H9 (cell line): ENCODE measurements at places on chromosomes 4 and X.

GRCh38 chr4:139603576-139604410 lies 47.8 kb upstream of the SETD7 start:
- H3K27ac ChIP-seq: no peak overlapping the region
- H3K4me1 ChIP-seq: no peaks in the 10 kb centered on the region
- H3K4me3 ChIP-seq: no peak overlapping the region
- H3K36me3 ChIP-seq: no peaks in the 10 kb centered on the region
- DNase-seq: no peak
- no peaks in the 10 kb centered on the region for H3K27me3 ChIP-seq

- no peaks in the 10 kb centered on the region for H3K4me1 ChIP-seq
- no peak within 1 kb of the TSS for H3K27ac ChIP-seq
- H3K27me3 ChIP-seq: no peaks in the 10 kb centered on the region
- no peak for DNase-seq
- peak within 1 kb of the TSS; percentile 43; the same call in 1 of the 3 replicates for H3K4me3 ChIP-seq
Observed at GRCh38 chrX:153780678-153781427, at the start of gene SRPK3. TSS of gene SRPK3 (plus strand) at chrX:153781041. CDS start at chrX:153781087, 46 bp downstream.

DNA sequence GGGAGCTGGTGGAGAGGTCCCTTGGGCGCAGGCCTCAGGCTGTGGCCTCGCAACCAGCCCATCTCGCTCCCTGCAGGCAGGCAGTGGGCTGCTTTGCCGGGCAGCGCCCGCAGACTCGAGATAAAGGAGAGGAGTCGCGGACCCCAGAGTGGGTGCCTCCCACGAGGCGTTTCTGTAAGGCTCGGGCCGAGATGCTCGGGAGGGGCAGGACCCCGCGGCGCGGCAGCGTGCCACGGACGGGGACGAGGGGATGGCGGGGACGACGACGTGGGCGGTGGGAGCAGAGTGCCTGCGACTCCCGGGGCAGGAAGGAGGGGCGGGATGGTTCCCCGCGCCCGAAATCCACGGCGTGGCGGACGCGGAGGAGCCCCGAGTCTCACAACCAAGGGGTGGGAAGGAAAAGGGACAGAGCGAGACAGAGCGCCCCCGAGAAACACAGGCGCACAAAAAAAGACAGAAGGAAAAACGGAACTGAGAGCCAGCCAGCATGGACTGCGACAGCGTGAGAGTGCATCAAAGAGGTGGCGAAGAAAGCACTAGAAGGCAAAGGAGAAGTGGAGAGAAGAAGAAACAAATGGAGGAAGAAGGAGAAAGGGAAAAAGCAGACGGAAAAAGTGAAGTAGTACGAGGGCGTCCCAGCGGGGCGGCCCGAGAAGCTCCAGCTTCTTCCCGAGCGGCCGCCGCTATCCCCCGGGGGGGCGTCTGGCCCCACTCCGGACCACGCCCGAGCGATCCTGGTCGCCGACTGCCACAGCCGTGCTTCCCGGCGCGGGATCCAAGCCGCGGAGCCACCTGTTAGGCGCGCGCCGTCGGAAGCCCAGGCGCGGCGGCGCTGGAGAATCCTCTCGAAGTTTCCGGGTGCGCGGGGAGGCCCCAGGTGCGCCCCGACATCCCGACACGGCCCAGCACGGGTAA lies 1.5 kb downstream of the BEND4 start:
- peak overlapping the region; percentile 96 for H3K4me3 ChIP-seq
- DNase-seq: peak; percentile 38
- H3K27me3 ChIP-seq: peaks cover 6% of the 10 kb centered on the region; the same call in 1 of the 2 replicates
- H3K4me1 ChIP-seq: no peaks in the 10 kb centered on the region
- no peak overlapping the region for H3K27ac ChIP-seq

DNA sequence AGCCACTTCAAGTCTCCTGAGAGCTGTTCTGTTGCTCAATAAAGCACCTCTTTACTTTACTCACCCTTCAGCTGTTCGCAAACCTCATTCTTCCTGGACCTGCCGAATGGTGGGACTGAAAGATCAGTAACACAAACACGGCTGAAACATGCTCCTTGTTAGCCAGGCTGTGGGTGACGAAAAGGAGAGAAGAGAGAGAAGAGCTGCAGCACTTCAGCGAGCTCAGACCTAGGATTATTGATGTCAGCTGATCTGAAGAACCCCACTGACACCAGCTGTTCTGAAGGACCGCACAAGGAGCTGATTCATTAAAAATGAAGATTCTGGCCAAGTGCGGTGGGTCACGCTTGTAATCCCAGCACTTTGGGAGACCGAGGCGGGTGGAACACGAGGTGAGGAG lies 2020.0 kb upstream of the ADGRL3 start:
- no peak for DNase-seq
- H3K27ac ChIP-seq: no peak overlapping the region
- no peaks in the 10 kb centered on the region for H3K36me3 ChIP-seq
- no peaks in the 10 kb centered on the region for H3K4me1 ChIP-seq
- H3K4me3 ChIP-seq: no peak overlapping the region
- H3K27me3 ChIP-seq: no peaks in the 10 kb centered on the region

- no peak overlapping the region for H3K4me3 ChIP-seq
- H3K36me3 ChIP-seq: peaks cover 8% of the 10 kb centered on the region
- no peaks in the 10 kb centered on the region for H3K27me3 ChIP-seq
- DNase-seq: no peak
- no peaks in the 10 kb centered on the region for H3K4me1 ChIP-seq
Observed at GRCh38 chr4:5795580-5795979, 84.6 kb downstream of the EVC start.

- peaks cover 36% of the 10 kb centered on the region for H3K36me3 ChIP-seq
- no peak overlapping the region for H3K27ac ChIP-seq
- peak overlapping the region; percentile 96 for H3K4me3 ChIP-seq
- no peak for DNase-seq
Observed at GRCh38 chr4:103197765-103198110, 405 bp downstream of the CENPE start.

GRCh38 chrX:1207496-1208025 lies 4.9 kb downstream of the CRLF2 start:
- peaks cover 7% of the 10 kb centered on the region; the same call in 1 of the 2 replicates for H3K36me3 ChIP-seq
- no peak for DNase-seq
- H3K4me1 ChIP-seq: no peaks in the 10 kb centered on the region
- peak overlapping the region; percentile 22; the same call in 1 of the 2 replicates for H3K4me3 ChIP-seq
- no peaks in the 10 kb centered on the region for H3K27me3 ChIP-seq

DNA sequence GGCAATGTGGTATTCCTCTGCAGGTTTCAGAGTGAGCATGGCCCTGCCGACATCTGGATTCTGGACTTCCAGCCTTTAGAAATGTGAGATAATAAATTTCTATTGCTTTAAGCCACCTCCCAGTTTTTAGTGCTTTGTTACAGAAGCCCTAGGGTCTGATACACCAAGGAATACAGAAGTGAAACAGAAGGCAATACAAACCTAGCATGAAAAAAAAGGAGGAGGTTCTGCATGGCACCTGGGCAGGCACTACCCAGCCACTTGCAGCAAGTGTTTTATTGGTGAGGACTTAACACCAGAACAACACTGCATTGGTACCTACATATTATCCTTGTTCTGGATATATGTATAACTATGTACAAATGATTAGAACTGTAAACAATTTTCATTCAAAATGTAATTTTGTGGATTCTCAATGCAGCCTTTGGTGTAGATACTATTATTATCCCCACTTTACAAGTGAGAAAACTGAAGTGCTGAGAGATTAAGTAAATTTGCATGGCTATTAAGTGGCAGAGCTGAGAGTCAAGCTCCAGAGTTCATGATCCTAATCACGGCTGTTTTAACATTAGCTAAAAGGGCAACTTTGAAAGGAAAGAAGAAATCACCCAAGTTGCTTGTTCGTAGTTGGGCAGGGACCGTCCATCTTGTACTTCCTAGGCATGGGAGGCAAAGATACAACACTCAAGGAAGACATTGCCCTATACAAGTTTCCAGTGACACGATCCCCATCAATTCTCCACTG lies 71.8 kb downstream of the IL21 start:
- DNase-seq: no peak
- H3K4me1 ChIP-seq: no peaks in the 10 kb centered on the region

DNA sequence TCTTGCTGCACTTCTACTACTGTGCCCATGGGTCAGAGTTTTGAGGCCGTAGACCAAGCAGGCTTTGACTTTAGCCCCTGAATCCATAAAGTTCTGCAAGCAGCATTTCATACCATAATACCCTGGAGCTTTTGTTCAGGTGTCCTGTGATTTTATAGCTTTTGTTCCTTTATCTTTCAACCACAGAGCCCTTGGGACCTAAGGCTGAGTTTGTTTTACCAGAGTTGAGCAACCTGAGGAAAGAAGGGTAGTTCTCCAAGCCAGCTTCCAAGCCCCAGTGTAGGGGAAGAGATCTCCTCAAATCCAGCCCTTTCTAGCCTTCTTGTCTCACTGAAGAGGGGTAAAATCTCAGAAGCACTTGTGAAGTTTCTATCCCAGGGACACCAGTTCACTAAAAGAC lies 35.1 kb downstream of the MAGED2 start:
- no peaks in the 10 kb centered on the region for H3K36me3 ChIP-seq
- no peak overlapping the region for H3K27ac ChIP-seq
- no peaks in the 10 kb centered on the region for H3K27me3 ChIP-seq
- H3K4me1 ChIP-seq: no peaks in the 10 kb centered on the region; the same call in 1 of the 2 replicates
- DNase-seq: no peak
- H3K4me3 ChIP-seq: no peak overlapping the region

GRCh38 chr4:164997324-164997723 lies 19.9 kb upstream of the TRIM61 start:
- DNase-seq: no peak
- no peaks in the 10 kb centered on the region for H3K27me3 ChIP-seq
- no peaks in the 10 kb centered on the region for H3K36me3 ChIP-seq
- H3K27ac ChIP-seq: no peak overlapping the region
- H3K4me1 ChIP-seq: no peaks in the 10 kb centered on the region; the same call in 1 of the 2 replicates

DNA sequence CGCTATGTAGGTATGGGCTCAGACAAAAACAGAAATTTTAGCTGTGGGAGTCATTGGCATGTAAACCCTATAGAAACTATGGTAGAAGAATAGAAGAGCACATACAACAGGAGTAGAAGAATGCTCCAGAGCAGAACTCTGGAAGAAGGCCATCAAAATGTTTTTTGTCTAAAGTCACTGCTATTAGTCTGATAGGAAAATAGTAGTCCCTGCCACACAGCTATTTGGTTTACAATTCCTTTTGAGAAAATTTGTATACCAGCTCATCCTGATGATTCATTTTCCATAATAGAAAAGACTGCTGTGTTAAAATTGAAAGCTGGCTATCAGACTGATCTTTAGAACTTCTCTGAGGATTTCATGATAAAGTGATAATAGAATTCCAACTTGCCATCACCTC lies 32.8 kb upstream of the ADAD1 start:
- no peak for DNase-seq
- H3K27ac ChIP-seq: no peak overlapping the region
- no peak overlapping the region for H3K4me3 ChIP-seq
- H3K27me3 ChIP-seq: no peaks in the 10 kb centered on the region

DNA sequence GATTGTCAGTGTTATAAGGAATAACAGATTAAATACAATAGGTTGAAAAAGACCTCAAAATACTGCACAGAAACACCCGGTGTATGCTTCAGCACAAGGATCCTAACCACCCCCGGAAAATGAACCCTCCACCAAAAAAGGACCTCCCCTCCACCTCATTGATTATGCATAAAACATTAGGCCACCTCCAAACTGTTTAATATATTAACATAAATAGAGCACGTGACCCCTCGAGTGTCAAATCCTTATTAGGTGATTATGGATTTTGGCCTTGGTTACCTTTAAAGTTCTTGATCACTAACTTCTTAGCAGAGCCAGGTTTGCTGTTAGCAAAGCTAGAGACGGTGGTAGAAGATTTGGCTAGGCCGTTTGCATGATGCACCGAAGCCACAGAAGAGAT lies 958 bp downstream of the CUL4B start:
- DNase-seq: no peak
- H3K4me1 ChIP-seq: no peaks in the 10 kb centered on the region
- H3K4me3 ChIP-seq: peak overlapping the region; percentile 90
- H3K27me3 ChIP-seq: no peaks in the 10 kb centered on the region

DNA sequence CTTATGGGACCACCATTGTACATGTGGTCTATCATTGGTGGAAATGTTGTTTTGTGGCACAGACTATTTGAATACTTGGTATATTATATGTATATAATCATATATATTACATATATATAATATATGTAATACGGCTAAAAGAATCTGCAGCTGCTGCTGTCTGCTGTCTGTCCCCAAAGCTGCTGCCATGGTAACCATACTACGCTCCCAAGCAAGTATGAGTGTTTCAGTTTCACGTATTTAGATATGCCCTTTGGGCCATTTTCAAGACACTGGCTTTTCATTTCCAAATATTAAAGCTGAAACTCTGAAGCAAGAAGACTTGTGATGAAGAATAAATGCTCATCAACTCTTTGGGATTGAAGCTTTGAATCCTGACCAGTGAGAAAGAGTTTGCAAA lies 42.0 kb upstream of the ARSJ start:
- H3K4me1 ChIP-seq: no peaks in the 10 kb centered on the region
- H3K27ac ChIP-seq: no peak overlapping the region
- H3K36me3 ChIP-seq: no peaks in the 10 kb centered on the region
- DNase-seq: no peak
- H3K4me3 ChIP-seq: no peak overlapping the region

DNA sequence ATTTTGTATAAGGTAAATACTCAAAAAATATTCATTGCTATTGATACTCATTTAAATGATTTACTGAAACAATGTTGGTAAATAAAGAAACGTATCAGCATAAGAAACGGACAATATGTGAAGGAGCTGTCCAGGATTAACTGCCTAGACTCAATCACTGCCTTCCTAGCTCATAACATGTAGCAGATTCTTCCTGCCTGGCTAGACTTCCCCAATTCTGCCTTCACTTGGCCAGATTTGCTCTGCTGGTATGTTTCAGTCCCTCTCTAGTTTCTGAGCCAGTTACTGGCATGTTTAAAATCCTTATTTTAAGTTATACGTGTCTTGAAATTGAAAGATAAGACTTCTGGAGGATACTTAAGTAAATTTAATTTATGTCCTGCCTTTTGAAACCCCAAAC lies 740.3 kb downstream of the CENPC start:
- no peak overlapping the region for H3K27ac ChIP-seq
- H3K27me3 ChIP-seq: no peaks in the 10 kb centered on the region
- no peak for DNase-seq
- H3K36me3 ChIP-seq: peaks cover 6% of the 10 kb centered on the region; the same call in 1 of the 2 replicates

DNA sequence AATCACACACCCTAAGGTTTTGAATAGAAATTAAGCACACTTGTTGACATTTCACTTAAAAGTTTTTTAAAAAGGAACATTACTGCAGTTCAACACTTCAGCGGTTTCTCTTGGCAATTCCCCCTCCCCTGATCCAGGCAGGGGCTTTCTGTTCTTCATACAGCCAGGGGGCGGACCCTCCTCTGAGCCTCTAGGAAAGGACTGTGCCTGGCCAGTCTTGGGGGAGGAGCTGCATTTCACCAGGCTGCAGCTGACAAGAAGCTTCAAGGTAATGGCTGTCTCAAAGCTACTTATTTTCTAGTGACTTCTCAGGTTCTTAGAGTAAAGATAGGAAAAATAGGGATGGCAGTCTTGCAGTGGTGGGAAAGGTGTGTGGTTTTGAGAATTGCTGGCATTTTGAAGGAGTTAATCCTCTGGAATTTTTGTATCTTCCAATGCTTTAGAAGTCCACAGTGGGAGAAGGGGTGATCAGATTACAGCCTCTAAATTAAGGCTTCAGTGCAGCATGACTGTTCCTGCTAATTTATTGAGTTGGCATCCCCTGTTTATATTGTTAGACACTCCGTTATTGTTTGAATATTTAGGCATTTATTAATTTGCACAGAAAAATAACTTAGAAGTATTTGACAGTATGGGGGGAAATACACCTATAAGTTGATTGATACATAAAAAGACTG lies 33.5 kb downstream of the PWWP3B start:
- no peaks in the 10 kb centered on the region for H3K4me1 ChIP-seq
- peak; percentile 69 for DNase-seq
- H3K27ac ChIP-seq: no peak overlapping the region
- H3K4me3 ChIP-seq: no peak overlapping the region
